ENCODE measurements at places on chromosomes 7 and 10.

DNA sequence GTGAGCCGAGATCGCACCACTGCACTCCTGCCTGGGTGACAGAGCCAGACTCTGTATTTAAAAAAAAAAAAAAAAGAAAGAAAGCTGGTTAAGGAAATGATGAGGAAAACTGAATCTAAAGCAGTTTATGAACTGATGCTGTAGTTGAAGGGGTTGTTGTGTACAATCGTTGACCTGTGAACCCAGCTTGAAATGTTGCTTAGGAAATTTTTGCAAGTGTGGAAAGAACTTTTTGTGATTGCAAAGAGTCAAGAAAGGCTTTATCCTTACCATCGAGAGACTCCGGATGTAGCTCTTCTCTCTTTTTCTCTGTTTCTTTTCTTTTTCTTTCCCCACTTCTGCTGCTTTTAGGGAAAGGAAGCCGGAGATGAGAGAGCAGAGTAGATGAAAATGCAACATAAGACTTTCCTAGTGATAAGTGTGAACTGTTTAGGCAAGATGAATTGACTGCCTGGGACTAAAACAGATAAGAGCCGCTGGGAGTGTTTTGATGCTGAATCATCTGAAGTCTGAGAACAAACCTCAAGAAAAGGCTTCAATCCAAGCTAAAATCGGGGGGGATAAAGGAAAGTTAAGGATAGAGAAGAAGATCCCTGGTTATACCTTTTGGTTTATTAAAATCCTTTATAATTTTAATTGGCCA, 69.0 kb downstream of the TAF3 start:
- DNase-seq = peak; percentile 34

GRCh38 chr7:102888561-102889233, 24.1 kb upstream of the LRRC17 start:
- DNase-seq = no peak

DNA sequence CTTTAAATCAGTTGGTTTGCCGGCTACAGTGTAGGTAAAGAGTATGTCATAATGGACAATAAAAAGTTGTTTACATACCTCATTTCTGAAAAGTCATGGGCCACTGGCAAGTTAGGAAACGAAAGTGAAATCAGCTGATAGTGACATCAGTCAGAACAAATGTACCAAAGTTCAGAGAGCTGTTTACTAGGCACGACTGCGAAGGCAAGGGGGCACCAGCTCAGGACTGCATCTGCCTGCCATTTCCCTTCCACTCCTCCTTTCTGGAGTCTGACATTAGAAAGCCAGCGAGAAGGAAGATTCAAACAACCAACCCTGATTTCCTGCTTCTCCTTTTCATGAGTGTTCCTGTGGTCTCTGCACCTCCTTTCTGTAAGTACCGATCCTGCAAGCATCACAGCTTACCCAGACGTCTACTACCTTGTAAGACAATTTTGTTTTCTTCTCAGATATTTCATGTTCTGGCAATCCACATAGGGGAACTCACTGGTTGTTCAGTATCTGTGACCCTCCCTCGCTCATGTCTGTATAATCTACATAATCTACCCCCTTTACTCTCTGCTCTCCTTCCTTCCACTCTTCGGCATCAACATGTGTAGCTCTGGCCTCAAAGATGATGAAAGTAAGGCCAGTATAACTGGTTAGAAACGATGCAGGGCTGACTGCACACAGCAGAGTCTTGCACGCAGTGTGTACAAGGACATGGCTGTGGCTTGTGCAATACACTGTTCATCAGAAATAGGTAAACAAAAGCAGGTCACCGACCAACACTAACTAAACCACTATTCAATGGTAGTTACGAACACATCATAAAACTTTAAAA, at the start of gene TMEM140:
TMEM140 (plus strand) TSS at position 174 of the 823 bp plus-strand sequence. CDS start 16,370 bp downstream, outside the sequence.
- peak; percentile 87 for DNase-seq

DNA sequence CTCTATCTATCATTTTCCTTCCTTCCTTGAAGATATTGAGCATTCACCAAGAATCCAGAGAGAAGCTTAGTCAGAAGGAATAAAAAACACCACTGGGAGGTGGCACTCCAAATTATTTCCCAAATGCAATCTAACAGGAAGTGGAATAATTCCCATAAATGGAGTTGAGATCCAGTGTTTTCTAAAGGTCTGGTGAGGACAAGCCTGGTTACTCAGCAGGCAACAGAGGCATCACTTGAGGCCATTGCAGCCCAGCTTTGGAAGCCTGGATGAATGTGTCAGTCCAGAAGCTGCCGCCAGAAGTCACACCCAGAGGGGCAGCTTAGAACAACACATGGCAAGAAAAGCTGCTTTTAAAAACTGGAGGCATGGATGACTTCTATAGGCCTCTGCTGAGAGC, 288.9 kb upstream of the KLF6 start:
- no peak for DNase-seq

DNA sequence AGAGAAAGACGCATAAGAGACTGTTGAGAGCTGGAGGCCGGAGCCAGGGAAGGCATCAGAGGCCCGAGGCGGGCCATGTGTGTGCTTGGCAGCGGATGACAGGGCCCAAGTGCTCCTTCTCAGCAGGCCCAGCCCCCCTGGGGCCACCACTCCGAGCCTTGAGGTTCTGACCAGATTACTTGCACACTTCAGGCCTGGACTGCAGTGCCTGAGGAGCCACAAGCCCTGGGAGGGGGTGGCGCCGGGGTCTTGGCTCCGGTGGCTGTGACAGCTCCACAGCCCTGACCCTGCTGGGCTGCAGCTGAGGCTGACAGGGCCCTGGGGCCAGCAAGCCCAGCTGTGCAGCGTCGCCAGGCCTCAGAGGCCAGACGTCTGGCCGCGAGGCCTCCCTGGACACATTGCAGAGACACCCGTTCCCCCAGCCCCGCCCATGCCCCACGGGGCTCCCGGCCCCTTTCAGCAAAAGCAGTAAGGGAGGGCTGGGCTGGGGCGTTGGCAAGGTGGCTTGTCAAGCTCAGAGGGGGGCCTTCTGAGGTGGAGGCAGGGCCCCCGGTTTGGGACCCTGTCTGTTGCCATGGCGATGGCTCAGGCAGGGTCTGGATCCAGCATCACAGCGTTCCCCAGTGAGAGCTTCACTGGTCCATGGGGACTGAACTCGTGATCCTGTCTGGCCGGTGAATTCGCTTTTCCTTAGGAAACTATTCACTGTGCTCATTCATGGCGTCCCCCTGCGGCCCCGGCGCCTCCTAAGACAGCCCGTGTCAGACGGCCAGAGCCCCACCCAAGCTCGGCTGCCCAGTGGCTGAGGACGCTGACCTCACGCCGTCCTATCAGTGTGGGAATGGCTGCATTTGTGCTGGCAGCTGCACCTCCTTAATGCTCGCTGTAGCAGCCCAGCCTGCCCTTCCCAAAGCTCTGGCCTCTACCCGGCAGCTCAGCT, 5.7 kb downstream of the ELN start:
- DNase-seq = no peak

DNA sequence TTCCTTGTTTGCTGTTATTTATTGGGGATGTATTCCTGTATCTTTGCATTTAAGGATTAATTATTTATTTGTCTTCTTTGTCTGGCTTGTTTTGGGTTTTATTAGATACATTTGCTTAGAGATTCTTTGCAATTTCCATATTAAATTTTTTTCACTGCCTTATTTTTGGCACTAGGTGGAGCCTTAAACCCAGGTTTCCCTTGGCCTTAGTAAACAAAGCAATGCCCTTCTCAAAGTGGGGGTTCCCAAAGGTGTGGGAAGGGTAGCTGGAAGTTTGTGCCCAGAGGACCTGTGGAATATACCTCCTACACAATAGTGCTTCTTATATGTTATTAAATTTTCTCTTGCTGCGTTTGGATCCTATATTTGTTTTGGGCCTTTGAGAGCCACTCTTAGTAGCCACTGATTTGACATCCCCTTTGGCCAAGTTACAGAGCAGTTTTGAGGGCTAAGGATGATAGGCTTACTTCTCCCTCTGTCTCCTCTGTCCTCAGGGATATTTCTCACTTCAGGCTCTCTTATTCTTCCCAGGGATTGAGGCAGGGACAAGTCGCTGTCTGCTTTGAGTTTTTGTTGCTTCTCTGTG, 162.3 kb downstream of the ITGB1 start:
- DNase-seq = peak; percentile 56

GRCh38 chr10:655184-655583, 34.3 kb downstream of the DIP2C start:
- DNase-seq = no peak

DNA sequence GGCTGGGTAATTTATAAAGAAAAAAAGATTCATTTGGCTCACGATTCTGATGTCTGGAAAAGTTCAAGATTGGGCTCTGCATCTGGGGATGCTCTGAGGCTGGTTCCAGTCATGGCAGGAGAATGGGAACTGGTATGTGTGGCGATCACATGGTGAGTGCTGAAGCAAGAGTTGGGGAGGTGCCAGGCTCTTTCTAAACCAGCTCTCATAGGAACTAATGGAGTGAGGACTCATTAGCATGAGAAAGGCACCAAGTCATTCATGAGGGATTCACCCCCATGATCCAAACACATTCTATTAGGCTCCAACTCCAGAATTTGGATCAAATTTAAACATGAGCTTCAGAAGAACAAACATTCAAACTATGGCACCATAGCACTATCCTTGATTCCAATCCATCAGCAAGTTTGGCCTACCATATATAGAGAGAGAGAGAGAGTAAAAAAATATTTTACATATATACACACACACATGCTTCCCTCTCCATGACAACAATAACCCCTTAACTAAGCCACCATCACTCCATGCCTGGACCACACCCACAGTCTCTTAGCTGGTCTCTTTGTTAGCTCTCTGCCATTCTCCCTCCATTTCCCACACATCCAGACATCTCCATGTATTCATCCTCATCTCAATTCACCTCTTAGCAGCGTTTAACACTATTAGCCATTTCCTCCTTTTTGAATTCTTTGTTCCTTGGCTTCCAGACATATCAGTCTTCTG, 57.9 kb downstream of the NPY start:
- DNase-seq = no peak

- no peak for DNase-seq
These were observed 100.3 kb upstream of the PAX2 start for GRCh38 chr10:100645091-100645490.

DNA sequence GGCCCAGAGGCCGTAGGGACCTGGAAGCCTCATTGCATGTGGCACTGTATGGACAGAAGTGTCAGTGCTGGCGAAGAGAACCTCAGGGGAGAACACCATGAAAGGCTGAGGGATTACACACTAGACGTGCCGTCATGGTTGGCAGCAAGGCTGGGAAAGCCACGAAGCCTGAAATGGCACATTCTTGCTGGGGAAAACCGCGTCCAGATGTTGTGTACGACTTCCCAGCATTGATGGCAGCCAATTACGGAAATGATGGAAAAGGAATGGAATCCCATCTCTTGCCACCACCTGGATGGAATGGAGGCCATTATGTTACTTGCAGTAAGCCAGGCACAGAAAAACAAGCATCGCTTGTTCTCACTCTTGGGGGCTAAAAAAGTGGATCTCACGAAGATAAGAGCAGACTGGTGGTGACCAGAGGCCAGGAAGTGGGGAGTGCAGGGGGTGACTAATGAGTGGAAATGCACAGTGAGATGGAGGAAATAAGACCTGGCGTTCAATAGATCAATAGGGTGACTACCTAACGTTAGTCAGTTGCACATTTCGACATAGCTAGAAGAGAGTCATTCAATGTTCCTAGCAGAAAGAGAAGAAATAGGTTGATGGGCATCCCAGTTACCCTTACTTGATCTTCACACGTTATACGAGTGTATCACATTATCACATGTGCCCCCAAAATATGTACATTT, 14.6 kb upstream of the PWWP2B start:
- DNase-seq = no peak

DNA sequence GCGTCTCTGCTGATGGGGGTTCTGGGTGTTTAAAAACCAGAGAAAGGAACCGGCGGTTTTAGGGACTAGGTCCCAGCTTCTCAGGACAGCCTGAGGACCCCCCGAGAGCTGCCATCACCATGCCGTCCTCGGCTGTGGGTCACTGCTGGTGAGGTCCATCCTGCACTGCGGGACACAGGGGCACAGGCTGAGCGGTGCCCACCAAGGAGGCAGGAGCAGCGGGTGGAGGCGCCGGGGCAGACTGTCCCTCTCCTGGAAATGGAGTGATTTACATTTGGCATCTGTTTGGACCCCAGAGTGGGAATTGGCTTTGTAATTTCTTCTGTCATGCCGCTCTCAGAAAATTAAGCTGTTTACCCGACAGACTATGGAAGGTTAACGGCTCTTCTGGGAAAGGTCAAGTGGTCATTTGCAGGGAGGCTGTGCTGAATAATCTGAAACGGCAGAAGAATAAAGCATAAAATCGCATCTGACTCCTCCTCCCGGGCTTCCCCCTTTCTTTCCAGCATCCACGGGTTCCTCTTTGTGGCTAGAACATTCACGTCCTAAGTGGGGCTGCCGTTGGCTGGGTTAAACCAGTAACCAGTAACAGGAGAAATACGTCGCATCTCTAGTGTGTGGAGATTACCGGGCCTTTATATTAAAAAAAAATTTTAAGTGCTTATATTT, 31.7 kb downstream of the LHPP start:
- no peak for DNase-seq
